ENCODE measurements at places on chromosomes 2 and 18.

DNA sequence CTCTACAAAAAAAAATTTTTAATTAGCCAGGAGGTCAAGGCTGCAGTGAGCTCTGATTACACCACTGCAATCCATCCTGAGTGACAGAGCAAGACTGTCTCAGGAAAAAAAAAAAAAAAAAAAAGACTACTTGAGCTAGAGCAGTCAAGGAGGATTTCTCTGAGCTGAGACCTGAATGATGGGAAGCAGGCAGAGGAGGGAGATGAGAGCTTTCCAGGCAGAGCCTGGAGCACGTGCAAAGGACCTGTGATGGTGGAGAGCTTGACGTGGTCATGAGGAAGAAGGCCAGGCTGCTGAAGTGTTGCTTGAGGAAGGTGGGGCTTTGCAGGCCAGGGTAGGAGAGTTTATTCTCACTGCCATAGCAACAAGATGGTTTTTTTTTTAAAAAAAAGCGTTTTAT, 51.9 kb upstream of the POMC start:
- no peak for DNase-seq

DNA sequence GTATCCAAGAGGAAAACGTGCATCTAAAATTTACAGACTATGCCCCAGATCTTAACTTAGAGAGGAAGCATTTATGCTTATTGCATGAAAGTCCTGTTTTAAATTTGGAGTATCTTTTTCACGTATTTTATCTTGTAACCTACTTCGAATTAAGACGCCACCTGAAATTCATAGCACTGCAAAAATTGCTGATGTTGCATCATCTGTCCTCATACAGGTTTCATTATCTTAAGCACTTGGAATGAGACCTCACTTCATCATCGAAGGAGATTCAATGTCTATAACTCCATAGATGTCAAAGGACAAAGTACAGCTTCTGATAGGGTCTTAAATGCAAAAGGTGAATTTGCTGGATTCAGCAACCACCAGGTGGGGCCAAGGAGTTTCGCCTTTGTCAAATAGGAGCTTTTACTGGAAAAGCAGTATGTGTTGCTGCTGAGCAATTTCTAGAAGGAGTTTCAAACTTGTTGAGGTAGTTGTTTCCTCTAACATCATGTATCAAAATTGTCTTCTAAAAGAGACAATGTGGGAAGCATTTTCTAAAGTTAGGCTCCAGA, 106.4 kb upstream of the CCDC85A start:
- peak; percentile 11 for DNase-seq

- DNase-seq, result no peak
Observed at GRCh38 chr2:49044350-49045079, 109.8 kb downstream of the FSHR start.

- DNase-seq, result no peak
Observed at GRCh38 chr2:238952261-238952919, 104.5 kb downstream of the TWIST2 start.

DNA sequence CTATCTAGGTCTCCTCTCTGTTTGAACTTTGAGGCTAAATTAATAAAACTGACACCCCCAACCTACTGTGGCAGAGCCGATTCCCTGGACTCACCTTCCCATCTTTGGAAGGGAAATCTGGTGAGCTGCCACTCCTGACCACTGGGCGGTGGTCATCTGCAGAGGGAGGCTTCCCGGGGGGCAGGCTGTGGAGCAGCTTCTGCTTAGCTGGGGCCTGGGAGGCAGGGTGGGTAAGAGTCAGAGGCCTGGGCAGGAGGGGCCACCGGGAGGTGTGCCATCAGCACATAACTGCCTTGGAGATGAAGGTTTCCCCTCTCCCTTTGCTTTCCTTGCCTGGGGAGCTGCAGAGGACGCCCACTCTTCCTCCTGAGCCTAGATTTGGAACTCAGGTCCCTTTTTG, 2.3 kb upstream of the NPPC start:
- no peak for DNase-seq

GRCh38 chr2:241218131-241219029, 29.9 kb downstream of the ANO7 start:
- peak; percentile 54 for DNase-seq

GRCh38 chr2:72993933-72994280, 76.6 kb downstream of the EMX1 start:
- no peak for DNase-seq

DNA sequence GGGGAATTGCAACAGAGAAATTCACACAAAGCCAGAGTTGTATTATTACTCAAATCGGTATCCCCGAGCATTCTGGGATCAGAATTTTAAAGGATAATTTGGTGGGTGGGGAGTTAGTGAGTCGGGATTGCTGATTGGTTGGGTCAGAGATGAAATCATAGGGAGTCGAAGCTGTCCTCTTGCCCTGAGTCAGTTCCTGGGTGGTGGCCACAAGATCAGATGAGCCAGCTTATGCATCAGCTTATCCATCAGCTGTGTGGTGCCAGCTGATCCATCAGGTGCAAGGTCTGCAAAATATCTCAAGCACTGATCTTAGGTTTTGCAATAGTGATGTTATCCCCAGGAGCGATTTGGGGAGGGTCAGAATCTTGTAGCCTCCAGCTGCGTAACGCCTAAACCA, 34.3 kb upstream of the ITM2C start:
- peak; percentile 42 for DNase-seq

DNA sequence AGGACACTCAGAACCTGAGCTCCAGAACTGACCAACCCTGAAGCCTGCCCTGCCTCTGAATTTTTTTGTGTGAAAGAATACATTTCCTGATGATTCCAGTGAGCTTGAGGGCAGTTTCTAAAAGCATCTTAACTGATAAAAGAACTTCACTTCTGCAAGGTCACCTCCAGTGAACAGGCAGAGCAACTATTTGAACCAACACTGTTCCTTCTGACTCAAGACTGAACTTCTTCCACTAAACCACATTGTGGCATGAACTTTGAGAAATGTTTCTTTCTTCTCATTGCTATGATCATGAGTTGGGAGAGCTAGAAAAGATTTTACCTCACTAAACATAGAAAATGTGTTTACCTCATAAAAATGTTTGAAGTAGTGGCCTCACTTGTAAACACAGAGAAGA, 83.8 kb upstream of the SERTAD2 start:
- DNase-seq, result no peak

GRCh38 chr2:203857656-203858055, 9.9 kb upstream of the CTLA4 start:
- no peak for DNase-seq

GRCh38 chr18:79429785-79430281, 34.1 kb downstream of the NFATC1 start:
- DNase-seq, result no peak

GRCh38 chr2:78780256-78780655, 245.2 kb upstream of the REG3G start:
- no peak for DNase-seq

- no peak for DNase-seq
Observed at GRCh38 chr2:233140077-233140585, 80.0 kb downstream of the INPP5D start.

- no peak for DNase-seq
Observed at GRCh38 chr2:216839688-216840087, 20.2 kb downstream of the TNP1 start.
